ENCODE measurements at places on chromosomes 6 and 20.

DNA sequence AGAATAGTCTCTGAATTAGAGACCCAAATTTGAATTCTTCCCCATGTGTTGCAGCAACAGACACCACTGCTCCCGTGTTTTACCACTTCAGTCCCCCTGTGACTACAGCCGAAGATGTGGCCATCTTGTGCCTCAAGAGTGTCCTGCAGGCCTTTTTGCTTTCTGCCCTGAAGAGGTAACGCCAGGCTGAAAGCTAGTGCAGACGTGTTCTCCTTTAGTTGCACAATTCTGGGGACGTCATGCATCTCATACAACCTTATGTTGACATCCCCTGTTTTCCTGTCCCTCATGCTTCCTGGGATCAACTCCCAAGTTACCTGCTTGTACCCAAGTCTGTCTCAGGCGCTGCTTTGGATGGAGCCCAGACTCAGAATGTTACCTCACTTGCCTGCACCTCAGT lies 69.1 kb upstream of the SLC22A23 start:
- DNase-seq = no peak

DNA sequence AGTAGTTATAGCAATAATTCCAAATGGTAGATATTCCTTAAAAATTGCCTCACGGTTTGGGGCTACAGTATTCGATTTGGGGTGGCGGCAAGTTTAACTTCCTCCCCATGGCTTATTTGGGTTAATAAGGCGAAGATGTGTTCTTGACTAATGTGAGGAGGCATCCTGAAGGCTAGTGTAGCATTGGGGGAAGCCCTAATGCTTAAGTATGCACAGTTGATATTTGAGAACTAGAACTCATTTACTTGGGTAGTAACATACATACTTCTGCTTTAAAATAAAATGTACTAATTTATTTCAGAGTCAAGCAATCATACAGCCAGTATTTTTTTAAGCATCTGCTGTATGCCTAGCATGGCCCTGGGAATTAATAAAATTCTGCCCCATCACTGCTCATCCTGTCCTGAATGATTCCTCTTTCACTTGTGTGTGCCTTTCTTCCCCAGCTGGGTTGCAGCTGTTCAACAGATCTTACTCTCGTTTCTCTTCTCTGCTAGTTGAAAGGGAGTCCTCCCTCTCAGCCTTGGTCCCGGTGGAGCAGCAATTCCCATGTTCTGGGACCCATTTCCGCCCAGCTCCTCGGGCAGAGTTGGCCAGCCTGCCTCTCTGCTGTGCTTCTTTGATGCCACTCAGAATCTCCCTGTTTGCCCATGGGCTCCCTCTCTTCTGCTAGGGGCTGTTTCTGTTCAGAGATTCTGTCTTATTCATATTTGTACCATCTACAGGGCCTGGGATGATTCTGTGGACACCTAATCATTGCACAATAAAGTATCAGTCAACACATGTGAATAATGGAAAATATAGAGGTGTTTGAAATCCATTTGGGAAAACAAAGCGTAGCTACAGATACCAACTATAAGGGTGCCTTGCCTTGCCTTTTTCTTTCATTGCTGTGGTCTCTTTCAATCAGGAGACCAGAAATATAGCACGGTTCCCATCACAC lies 104.8 kb downstream of the ARID1B start:
- no peak for DNase-seq

- no peak for DNase-seq
Measured at GRCh38 chr6:143187238-143187923, 126.7 kb downstream of the AIG1 start.

DNA sequence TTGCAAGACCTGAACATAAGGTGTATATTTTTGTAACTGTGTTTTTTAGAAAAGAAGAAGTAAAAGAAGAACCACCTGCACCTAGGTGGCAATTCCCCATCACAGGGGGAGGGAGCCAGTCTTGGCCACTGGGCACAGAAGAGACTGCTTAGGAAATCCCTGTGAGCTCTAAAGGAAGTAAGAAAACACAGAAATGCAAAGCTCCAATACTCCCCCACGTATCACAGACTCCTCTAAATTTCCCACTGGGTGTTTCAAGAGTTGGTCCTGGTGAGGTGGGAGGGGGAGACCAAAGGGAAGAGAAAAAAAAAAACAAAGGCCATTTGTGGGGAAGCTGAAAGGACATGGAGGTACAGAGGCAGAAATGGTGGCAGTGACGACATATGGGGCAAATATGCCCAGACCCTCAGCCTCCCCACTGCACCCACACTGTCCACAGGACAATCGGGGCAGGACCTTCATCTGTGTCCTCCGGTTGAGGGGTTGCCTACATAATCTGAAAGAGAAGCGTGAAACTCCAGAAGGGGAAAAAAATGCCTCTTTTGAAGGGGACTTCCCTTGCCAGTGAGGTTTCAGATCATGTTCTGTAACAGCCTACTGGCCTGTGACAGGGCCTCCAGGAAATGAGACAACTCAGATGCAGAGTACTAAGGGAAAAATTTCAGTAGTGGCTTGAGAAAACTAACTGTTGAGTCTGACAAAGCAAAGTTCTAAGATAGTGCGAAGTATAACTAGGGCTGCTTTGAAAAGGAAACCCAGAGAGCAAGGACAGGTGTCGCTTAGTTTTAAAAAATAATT lies 226.2 kb upstream of the MARCKS start:
- no peak for DNase-seq

GRCh38 chr6:166862287-166862977 lies 93.9 kb downstream of the RNASET2 start:
- peak; percentile 48 for DNase-seq

DNA sequence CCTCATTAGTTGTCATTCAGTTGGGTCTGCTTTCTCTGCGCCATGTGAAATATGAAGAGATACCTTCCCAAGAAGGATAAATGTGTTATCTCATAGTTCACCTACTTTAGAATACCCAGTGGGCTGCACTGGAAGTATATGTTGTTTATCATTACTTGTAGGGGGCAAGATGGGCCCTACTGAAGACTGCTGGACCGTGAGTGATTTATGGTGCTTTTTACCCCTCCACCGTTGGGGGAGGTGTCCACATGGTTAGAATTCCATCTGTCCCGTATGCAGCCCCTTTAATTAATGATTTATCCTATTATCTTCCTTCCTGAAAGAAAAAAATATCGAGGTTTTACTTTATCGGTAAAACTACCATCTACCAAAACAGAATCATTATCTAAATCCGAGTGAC lies 97.0 kb downstream of the TSHZ2 start:
- DNase-seq = no peak

- no peak for DNase-seq
Measured at GRCh38 chr6:11224966-11225463, 7.5 kb downstream of the NEDD9 start.

DNA sequence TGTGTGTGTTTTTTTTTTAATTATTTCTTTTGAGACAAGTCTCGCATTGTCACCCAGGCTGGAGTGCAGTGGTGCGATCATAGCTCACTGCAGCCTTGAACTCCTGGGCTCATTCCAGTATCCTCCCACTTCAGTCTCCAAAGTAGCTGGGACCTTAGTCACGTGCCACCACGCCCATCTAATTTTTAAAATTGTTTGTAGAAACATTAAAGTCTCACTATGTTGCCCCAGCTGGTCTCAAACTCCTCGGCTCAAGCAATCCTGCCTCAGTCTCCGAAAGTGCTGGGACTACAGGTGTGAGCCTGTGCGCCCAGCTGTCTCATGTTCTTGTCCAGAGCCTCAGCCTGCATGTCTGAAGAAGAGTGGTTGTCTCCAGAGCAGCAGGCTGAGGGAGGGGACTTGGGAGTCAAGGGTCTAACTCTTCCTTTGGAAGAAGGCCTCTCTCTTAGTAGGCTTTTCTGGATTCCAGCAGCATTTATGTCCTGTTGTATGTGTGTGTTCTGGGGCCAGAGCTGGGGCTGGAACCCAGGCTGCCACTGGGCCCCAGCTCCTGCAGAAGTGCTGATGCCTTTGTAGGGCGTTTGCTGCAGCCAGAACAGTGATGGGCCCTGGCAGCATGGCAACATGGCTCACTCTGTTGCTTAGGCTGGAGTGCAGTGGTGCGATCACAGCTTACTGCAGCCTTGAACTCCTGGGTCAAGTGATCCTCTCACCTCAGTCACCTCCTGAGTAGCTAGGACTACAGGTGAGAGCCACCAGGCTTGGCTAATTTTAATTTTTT lies 5.4 kb downstream of the DNMT3B start:
- no peak for DNase-seq

All from posterior cingulate gyrus (tissue), 11 donors.